Upper lobe of right lung (tissue), 1 donor: ENCODE measurements at places on chromosomes 11 and 22. TPM values are rescaled to one million over a fixed set of nuclear protein-coding genes. Genes with fewer than 3 reads are reported as not detected.

- DNase-seq: no peak
Observed at GRCh38 chr11:70322666-70323065, 52.2 kb downstream of the PPFIA1 start.

GRCh38 chr11:32018672-32019071 lies 72.2 kb upstream of the RCN1 start:
- DNase-seq: no peak

Gene MS4A6E
- total RNA-seq: not detected

Gene PANX2
- 3.0 TPM for total RNA-seq

Gene C22orf31
- total RNA-seq: not detected

GRCh38 chr11:18264677-18265555 lies 1.1 kb upstream of the SAA1 start:
- no peak for DNase-seq

- DNase-seq: no peak
Observed at GRCh38 chr11:128684549-128685401, 9.1 kb upstream of the FLI1 start.

GRCh38 chr11:116791002-116791812 lies 472 bp downstream of the APOA5 start:
- DNase-seq: peak; percentile 90

DNA sequence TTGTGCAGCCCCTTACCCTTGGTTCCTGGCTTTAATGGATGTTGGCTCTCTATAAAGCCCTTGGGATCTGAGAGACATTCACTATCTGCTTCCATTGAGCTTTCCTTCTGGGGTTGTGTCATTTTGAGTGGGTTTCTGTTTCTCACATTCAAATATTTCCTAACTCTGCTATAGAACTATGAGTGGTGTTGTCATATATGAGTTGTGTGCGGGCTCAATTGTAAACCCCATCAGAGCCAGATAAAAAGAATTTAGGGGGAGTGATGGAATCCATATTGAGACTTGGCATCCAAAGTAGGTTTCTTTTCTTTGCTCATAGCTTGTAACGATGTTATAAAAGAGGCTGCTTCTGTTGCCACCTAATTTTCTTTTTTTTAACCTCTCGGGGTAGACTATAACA lies 41.8 kb upstream of the SPON1 start:
- no peak for DNase-seq

Gene POU2AF2
- not detected for total RNA-seq

Gene DNAJB7
- total RNA-seq: not detected

GRCh38 chr11:69309631-69310280 lies 15.8 kb downstream of the MYEOV start:
- peak; percentile 26 for DNase-seq

GRCh38 chr22:32144496-32145274 lies 14.4 kb downstream of the C22orf42 start:
- DNase-seq: no peak

Gene ACR
- total RNA-seq: 4.5 TPM

Gene CCDC157
- 2.7 TPM for total RNA-seq

Gene TRIM22
- total RNA-seq: 203 TPM

Gene ADAMTS15
- 8.2 TPM for total RNA-seq

DNA sequence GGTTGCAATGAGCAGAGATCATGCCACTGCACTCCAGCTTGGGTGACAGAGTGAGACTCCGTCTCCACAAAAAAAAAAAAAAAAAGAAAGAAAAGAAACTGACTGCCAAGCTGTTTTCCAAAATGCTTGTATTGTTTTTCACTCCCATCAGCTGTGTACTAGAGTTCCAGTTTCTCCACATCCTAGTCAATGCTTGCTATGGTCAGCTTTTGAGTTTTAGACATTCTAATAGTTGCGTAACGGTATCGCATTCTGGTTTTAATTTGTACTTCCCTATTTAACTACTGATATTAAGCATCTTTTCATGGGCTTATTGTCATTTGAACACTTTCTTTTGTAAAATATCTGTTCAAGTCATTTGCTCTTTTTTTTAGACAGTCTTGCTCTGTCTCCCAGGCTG lies 55.7 kb downstream of the TSPAN18 start:
- no peak for DNase-seq

Gene MOGAT2
- not detected for total RNA-seq
